ENCODE measurements at places on chromosomes 4 and X.

GRCh38 chr4:8838961-8839431, 32.6 kb downstream of the HMX1 start:
- no peak for DNase-seq

DNA sequence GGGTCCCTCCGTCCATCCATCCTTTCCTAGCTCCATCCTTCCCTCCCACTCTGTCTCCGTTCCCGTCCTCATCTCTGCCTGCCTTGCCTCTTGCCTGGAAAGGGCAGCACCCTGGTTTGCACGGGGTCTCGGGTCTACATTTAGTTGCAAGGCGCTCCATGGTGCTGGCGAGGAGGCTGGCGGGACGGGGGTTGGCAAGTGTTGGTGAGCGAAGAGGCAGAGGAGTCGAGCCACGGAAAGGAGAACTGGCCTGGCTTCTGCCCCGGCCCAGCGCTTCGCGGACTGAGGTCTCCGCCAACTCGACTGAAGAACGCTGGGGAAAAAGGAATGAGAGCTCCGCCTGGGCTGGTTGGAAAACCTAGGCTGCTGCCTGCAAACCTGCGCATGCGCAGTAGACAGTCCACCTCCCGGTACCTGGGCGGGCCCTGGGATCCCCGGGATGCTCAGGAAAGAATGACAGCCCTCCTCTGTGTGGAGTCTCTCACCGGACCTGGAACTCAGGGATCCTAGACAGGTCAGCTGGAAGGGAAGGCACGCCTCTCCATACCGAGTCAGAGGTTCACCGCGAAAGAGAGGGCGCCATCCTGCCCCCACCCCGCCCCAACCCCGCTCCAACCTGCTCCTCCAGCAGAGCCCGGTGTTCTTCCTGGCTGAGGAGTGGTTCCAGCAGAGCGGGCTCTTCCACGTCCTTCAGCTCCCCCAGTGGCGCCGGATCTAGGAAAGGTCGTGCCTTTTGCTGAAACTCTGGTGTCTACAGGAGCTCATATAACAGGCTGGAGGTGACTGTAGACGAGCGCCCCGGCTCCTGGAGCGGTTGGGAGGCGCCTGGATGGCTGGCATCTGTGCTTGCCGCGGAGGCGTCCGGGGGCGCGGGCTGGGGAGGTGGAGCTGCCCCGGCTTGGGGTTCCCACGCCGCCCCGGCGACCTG, 6.0 kb downstream of the FRG2 start:
- no peak for DNase-seq

- DNase-seq, result no peak
Observed at GRCh38 chr4:26238426-26238777, 82.4 kb upstream of the RBPJ start.

GRCh38 chrX:153669174-153669890, 4.3 kb downstream of the PNCK start:
- no peak for DNase-seq

GRCh38 chr4:38456096-38456495, 207.9 kb upstream of the KLF3 start:
- no peak for DNase-seq

- no peak for DNase-seq
Observed at GRCh38 chr4:23991444-23991843, 101.6 kb upstream of the PPARGC1A start.

DNA sequence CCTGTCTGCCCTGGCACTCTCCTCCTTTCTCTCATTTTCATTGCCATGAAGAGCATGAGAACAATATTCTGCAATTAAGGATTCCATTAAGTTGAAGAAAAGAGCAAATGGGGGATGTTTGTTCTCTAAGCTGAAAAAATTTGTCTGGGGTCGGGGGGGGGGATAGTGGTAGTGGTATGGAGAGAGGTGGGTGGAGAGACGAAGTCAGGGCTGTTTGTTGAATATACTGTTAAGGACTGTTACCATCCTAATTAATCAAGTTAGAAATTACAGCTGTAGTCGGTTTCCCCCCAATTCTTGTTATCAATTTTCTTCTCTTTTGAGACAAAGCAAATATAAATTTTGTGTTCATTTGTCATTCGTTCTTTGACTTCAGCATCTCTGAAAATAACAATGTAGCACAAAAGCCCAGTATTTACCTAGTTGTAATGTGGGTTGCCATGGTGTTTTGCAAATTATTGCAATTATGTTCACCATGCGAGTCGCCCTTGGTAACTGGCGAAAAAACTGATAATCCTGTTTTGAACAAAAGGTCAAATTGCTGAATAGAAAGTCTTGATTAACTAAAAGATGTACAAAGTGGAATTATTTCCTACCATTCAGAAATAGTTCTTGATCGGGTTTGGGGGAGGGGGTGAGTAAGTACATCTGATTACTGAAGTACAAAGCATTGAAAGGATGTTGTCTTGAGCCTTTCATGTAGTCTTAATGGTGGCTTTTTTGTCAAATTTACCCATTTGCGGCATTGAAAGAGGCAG, 139.1 kb downstream of the ARX start:
- no peak for DNase-seq

- DNase-seq, result no peak
Observed at GRCh38 chr4:42306221-42307109, 90.8 kb upstream of the SHISA3 start.

- no peak for DNase-seq
Observed at GRCh38 chr4:20416800-20417199, 165.1 kb downstream of the SLIT2 start.

GRCh38 chr4:85970535-85970934, 389.3 kb downstream of the MAPK10 start:
- DNase-seq, result no peak

DNA sequence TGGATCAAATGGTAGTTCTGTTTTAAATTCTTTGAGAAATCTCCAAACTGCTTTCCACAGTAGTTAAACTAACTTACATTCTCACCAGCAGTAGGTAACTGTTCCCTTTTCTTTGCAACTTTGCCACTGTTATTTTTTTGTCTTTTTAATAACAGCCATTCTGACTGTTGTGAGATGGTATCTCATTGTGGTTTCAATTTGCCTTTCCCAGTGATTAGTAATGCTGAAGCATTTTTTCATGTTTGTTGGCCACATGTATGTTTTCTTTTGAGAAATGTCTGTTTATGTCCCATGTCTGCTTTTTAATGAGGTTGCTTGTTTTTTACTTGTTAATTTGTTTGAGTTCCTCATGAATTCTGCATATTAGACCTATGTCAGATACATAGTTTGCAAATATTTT, 198.8 kb downstream of the RAB28 start:
- DNase-seq, result no peak

- DNase-seq, result no peak
Observed at GRCh38 chr4:94410678-94411206, 41.0 kb upstream of the PDLIM5 start.

GRCh38 chr4:48623182-48623780, 133.2 kb downstream of the ZAR1 start:
- DNase-seq, result no peak

DNA sequence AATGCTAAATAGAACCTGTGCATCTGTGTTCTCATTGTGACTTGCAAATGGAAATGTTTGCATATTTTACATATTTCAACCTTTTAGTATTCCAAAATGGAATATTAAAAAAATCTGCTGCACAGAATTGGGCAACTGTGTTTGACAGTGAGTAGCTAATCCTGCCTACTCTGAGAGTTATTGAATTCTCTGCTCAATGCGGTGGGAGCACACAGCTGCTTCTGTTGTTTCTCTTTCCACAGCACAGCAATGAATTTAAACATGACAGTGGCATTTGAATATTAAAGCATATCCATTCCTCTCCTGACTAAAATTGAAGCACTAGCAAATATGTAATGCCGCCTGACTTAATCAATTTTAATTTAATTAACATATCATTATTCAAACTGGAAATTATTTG, 366.6 kb downstream of the GASK1B start:
- no peak for DNase-seq

- DNase-seq, result no peak
Observed at GRCh38 chrX:53089224-53089842, 4.6 kb upstream of the KANTR start.

DNA sequence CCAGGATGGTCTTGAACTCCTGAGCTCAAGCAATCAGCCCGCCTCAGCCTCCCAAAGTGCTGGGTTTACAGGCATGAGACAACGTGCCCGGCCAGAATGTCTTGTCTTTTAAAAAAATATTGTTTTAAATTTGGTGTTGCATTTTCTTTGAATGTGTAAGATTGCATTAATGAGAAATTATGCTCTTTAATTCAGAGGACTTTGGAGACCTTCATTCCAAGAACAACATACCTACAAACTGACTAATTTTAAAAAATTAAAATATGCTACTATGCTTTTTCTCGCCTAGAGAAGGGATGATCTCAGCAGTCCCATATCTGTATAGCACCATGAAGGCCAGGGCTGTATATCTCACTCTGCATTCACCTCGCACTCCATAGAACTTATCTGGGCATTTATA, 204.3 kb upstream of the SLC7A11 start:
- DNase-seq, result no peak

DNA sequence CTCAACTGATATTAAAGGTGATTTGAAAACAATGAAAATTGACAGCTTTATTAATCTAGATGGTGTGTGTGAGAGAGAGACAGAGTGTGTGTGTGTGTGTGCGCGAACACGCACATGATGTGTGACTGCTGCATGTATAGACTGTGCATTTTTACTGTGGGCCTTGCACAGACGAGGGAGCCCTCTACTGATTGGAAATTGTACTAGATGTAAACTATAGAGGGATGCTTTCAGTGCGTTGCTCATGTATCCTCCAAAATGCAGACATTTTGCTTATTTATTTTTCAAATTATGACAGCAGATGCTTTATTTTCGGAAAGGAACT, 168.4 kb upstream of the GK2 start:
- DNase-seq, result no peak

DNA sequence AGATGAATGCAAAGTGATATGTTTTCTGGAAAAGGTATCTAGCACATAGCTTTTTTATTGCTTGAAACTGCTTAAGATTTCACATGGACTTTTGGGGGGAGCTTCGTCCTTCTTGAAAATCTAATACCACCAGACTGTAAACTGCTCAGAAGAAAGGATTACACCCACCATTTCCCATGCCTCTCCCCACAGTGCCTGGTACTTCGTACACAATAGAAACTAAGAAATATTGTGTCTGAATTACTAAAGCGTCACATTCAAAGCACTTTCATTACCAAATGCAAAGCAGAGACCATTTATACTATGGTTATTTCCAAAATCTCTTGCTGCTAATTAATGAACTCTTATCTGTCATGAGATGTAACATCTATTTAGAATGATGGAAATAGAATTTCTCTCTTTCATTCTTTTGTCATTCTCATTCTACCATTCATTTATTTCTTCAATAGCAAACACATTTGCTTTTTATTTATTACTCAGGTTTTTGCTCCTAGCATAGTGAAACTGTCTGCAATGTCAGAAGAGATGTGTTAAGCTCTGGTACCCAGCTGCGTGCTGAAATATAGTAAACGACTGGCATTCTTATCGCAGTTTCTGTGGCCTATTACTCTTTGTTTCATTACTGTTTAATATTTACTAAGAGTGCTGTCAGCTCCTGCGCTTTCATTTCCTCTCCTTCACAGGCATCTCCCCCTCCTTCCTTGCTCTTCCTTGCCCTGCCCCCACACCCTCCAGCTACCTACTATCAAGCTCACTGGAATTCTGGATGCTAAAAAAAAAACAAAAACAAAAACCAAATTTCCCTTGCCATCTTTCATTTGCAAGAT, 51.4 kb upstream of the RAPGEF2 start:
- no peak for DNase-seq

- DNase-seq, result no peak
Observed at GRCh38 chr4:143026459-143027170, 158.1 kb upstream of the USP38 start.

DNA sequence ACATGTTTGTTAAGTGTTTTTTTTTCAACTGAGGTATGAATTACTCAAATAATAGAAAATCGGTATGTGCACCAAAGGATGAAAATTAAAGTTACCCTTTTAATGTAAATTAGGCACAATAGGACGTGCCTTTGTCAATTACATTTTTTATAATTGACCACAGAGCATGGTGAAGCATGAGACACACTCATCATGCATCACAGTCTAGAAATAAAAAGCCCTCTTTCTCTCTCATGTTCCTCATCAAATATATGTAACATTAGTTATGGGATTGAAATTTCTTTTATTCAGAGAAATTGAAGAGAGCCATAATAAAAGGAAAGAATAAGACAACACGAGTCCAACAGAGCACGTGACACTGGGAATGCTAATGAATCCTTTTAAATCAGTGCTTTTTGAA, 3.5 kb downstream of the GNRHR start:
- no peak for DNase-seq

GRCh38 chr4:152346526-152346925, 189.4 kb downstream of the FBXW7 start:
- DNase-seq, result no peak

GRCh38 chrX:10280071-10280470, 123.3 kb downstream of the CLCN4 start:
- no peak for DNase-seq

- DNase-seq, result no peak
Observed at GRCh38 chr4:84800256-84800655, 166.2 kb downstream of the WDFY3 start.

DNA sequence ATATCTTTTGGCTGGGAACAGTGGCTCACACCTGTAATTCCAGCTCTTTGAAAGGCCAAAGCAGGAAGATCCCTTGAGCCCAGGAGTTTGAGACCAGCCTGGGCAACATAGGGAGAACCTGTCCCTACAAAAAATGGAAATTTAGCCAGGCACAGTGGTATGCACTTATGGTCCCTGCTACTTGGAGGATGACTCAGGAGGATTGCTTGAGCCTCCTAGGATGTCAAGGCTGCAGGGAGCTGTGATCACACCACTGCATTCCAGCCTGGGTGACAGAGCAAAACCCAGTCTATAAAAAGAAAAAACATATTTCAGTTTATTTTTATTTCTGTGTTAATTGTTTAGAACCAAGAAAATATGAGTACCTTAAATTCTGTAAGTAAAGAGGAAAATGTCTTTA, 123.7 kb downstream of the CBR4 start:
- no peak for DNase-seq

- DNase-seq, result no peak
Observed at GRCh38 chrX:42686296-42686695, 91.7 kb downstream of the PPP1R2C start.

- DNase-seq, result no peak
Observed at GRCh38 chr4:110198049-110198434, 373 bp downstream of the ELOVL6 start.

- DNase-seq, result no peak
Observed at GRCh38 chr4:183405303-183405702, 39.1 kb upstream of the CDKN2AIP start.

DNA sequence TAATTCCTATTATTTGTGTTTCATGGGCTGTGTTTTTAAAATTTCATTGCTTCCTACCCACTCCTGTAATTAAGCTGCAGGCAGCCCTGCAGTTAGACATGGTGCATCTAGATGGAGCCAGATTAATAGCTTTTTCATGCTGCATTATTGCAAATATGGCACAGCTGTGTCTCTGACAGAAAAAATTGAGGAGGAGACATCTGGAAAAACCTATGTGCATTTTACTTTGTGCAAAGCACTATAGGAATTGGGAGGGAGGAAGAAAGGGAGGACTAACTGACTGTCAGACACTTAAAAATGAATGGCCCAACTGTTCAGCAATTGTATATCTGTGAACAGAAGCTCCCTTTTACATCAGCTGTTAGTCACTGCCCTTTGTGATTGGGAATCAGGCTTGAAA, 8.1 kb upstream of the RPGR start:
- DNase-seq, result no peak

GRCh38 chrX:71998836-71999509, 88.3 kb downstream of the NHSL2 start:
- DNase-seq, result no peak
